ENCODE measurements at places on chromosomes 12 and 14.

DNA sequence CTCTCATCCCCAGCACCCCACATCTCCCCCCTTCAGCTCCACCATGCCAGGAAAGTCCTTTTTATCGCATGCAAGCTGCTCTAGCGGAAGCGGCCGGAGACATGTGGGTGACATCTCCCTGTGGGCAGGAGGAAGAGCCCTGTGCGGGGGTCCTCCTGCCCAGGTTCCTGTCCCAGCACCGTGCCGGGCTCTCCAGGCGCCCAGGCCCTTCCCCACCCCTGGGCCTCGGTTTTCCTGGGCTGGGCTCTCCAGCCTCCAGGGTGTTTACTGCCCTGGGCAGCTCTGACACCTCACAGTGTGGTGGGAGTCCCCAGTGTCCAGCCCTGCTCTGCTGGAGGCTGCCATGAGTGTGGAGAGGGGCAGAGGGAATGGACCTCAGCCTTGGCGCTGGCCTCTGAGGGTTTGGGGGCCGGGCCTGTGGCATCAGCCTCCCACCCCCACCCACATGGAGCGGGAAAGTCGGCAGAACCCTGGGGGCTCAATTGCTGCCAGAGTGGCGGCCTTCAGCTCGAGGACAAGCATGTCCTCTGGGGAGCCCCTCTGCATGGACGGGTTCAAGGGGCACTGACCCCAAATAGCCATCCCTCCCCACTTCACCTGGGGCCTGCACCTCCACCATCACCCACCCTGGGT lies 16.9 kb downstream of the ASPG start:
- no peak for DNase-seq

DNA sequence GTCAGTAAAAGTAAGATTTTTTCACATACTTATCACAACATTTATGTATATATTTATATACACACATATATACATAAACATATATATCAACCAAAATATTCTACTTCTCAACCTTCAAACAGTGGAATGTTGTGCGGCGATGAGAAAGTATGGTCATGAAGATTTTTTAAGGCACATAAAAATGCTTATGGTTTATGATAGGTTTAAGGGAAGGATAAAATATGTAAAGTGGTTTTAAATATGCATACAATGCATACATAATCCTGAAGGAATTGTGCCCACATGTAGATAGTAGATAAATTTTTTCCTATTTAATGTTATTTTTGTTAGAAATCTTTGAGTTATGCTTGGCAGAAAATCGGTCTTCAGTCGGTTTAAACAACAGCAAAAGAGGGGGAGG lies 182.7 kb downstream of the ANO6 start:
- no peak for DNase-seq

- no peak for DNase-seq
Observed at GRCh38 chr12:113471619-113472171, at the start of gene LHX5. Gene LHX5 (minus strand): TSS chr12:113471871. CDS start chr12:113471498, 373 bp downstream.

- DNase-seq: no peak
Observed at GRCh38 chr14:31945074-31945613, 132.0 kb upstream of the ARHGAP5 start.

DNA sequence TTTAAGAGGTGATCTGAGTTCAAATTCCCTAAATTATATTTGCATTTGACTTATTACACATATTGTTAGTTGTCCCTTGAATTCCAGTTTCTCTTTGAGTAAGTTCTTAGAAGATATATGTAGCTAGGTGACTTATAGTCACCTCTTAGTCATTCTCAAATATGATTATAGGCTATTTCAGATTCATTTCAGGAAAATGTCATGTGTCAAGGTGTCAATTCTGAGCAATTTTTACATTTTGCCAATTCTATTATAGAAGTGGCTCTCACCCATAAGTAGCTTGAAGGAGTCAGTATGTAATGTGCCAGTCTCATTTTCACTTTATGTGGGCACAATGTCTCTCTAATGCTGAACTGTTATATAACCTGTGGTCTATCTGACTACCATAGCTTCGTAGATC lies 623.4 kb downstream of the DIO2 start:
- DNase-seq: no peak

DNA sequence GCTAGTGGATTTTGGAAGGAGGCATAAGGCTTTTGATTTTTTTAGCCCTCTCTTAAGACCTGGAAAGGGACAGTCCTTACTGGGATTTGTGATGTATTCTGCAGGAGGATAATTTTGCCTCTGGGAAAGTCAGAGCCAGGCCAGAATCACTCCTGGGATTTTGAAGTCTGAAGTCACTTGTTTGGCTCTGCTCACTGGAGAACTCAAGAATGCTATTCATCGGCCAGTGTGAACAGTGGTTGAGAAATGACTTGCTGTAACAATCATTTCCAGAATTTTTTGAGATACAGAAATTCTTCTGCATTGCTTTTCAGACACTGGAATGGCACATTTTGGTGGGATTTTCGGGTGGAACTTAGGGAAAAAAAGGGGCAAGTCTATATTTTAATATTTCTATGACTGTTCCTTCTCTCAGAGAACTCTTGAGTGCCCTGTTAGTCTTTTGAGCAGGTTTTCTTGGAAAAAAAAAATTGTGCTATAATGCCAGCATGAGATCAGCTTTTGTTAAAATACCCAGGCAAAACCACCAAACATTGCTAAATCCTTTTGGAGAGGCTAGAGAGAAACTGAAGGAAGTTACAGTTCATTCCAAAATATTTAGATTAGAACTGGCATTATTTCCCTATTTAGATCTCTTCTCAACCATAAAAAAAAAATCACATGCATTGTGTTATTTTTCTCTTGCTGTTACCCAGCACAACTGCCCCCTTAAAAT lies 26.1 kb upstream of the BHLHE41 start:
- no peak for DNase-seq

DNA sequence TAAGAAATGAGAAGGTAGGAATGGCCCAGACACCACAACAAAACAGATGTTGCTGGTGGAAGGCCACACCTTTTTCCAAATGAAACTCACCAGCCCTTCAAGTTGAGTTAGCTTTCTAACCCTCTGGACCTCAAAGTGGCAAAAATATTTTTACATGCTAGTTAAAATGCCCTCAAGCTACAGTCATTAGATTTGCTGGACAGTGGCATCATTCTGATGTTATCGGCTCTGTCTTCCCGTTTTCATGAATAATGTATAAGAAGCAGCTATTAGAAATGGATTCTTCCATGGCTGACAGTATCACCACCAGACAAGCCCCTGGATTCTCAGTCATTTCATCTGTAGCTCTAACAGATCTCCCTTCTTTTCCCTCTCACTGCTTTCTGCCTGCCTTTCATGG lies 37.1 kb upstream of the PLXNC1 start:
- DNase-seq: no peak

DNA sequence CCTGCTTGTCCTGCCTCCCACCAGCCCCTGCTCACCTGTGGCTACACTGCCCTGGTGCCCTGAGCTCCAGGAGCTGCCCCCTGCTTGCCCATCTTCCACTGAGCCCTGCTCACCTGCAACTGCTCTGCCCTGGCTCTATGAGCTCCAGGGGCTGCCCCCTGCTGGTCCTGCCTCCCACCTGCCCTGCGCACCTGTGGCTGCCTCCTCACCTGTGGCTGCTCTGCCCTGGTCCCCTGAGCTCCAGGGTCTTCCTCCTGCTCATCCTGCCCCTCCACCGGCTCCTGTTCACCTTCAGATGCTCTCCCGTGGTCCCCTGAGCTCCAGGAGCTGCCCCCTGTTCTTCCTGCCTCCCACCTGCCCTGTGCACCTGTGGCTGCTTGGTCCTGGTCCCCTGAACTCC lies 247.6 kb downstream of the TMEM121 start:
- DNase-seq: no peak

- DNase-seq: peak; percentile 37
Observed at GRCh38 chr12:123705935-123706334, 6.2 kb upstream of the ATP6V0A2 start.

GRCh38 chr14:69873877-69874780 lies 5.1 kb upstream of the SMOC1 start:
- DNase-seq: no peak

- peak; percentile 45 for DNase-seq
Observed at GRCh38 chr12:6367065-6367968, 8.0 kb downstream of the SCNN1A start.

- no peak for DNase-seq
Observed at GRCh38 chr12:66003951-66004350, 126.6 kb downstream of the LLPH start.

DNA sequence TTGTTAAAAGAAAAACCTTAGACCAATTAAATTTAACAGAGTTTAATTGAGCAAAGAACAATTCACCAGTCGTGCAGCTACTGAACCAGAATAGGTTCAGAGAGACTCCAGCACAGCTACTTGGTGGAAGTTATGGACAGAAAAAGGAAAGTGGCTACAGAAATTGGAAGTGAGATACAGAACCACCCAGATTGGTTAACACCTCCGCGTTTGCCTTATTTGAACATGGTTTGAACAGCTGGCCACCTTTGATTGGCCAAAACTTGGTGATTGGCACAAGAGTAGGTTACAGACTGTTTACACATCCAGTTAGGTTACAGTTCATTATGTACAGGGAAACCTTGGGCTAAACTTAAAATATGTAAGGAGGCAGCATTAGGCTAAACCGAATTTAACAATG lies 54.9 kb downstream of the SRGAP1 start:
- no peak for DNase-seq

DNA sequence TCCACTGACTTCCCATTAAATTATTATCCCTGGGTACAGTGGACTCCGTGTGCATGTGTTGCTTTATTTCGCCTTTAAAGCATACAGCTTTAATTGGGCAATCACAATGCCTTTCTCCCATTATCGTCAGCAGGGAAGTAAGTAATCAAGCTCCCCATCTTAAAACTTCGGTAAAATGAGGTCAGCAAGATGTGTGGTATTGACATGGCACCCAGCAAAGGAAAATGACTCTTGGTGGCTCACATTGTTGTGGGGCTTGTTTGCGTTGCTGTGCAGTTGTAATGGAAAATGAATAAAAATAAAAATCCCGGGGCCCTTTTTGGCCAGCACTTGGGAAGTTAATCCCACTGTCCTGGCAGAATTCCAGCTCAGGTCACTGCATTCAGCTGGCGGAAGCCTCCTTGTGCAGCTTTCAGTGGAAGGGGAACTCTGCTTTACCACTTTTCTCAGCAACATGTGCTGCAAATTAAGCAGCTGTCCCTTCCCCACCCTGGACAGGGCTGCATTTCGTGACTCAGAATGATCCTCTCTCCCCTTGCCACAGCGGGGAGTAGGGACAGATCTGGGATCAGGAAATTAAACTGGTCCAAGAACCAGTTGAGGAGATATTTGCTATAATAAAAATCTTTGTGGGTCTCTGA lies 13.9 kb upstream of the ATP2A2 start:
- DNase-seq: no peak

DNA sequence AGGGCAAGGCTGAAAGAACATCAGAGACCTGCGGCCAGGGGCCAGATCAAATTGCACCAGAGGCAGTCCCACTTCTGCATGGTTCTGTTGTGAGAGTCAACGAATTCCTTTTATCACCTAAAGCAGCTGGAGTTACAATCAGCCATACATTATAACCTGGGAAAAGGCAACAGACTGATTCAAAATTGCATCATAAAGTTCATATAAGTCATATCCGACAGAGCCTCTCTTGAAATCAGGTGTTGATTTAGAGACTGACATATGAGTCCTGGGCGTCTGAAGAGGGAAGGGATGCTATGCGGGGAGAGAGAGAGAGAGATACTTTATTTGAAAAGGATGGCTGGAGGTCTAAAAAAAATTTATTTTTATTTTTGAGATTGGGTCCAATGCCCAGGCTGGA lies 89.4 kb downstream of the EFCAB11 start:
- DNase-seq: no peak

GRCh38 chr12:69986114-69986513 lies 161.1 kb downstream of the MYRFL start:
- DNase-seq: no peak

DNA sequence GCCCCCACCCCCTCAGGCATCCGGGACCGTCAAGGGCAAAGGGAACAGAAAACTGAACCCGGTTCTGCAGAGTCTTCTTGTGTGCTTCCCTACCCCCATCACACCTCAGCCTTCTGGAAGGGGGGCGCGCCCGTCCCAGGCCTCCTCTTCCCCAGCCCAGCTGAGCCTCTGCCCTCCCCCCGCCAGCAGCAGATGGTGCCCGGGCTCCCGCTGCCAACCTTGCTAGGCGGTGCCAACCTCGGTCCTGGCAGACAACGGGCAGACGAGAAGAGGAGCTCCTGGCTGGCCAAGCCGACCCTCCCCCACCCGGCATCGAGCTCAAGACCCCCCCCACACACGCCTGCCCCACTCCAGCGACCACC lies 8.7 kb downstream of the STAC3 start:
- DNase-seq: no peak

- DNase-seq: no peak
Observed at GRCh38 chr14:84819528-84819927, 710.4 kb upstream of the FLRT2 start.

DNA sequence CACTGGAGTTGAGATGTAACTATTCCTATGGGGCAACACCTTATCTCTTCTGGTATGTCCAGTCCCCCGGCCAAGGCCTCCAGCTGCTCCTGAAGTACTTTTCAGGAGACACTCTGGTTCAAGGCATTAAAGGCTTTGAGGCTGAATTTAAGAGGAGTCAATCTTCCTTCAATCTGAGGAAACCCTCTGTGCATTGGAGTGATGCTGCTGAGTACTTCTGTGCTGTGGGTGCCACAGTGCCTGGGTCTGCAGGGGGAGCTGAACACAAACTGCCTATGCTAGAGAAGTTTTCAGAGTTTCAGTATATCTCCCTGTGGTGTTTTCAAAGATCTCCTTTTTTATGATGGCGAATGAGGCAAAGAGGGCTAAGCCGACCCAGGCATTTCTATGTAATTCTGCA lies 179.2 kb upstream of the OR4E1 start:
- no peak for DNase-seq

DNA sequence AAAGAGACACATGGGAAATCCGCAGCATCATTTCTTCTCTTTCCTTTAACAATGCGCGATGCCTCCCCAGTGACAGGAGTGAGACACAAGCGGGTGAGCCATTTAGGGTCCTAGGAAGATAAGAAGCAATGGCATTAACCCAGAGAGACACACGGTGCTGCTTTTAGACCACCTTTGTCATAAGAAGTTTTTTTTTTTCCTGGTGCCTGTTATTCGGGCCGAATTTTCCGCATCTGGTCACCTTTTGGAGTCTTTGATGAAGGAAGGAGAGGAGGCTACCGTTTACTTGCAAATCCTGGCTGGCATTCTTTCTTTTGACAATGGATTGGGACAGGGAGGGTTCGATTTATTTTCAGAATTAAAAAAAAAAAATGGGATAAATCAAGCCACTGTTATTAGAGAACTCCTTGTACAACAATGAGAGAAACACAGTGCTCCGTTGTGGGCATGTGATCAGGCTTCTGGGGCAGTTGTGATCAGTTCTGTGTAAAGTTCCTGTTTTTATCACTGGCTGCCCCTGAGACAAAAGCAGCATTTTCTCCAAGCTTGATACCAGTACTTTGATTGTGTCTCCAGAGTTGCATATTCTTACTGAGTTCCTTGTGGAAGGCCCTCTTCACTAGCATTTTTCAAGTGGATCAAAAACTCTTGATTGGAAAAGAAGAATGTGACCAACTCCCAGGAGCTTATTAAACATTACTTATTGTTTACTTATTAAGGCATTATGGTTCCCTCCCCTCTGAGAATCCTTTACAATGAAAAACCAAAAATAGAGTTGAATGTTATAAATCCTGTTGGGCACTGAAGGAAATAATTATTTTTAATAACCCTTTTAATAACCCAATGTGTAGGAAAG lies 1.1 kb downstream of the DIP2B start:
- no peak for DNase-seq

GRCh38 chr12:110348431-110349059 lies 55.0 kb downstream of the ANAPC7 start:
- DNase-seq: no peak

- DNase-seq: no peak
Observed at GRCh38 chr12:116962197-116962596, 51.4 kb downstream of the FBXW8 start.

- DNase-seq: no peak
Observed at GRCh38 chr12:113310489-113310888, 24.4 kb downstream of the SLC8B1 start.

All from activated CD4-positive, alpha-beta T cell treated with anti-CD3 and anti-CD28 coated beads for 48 hours (primary cell).